ENCODE measurements at places on chromosomes 1 and 21.

DNA sequence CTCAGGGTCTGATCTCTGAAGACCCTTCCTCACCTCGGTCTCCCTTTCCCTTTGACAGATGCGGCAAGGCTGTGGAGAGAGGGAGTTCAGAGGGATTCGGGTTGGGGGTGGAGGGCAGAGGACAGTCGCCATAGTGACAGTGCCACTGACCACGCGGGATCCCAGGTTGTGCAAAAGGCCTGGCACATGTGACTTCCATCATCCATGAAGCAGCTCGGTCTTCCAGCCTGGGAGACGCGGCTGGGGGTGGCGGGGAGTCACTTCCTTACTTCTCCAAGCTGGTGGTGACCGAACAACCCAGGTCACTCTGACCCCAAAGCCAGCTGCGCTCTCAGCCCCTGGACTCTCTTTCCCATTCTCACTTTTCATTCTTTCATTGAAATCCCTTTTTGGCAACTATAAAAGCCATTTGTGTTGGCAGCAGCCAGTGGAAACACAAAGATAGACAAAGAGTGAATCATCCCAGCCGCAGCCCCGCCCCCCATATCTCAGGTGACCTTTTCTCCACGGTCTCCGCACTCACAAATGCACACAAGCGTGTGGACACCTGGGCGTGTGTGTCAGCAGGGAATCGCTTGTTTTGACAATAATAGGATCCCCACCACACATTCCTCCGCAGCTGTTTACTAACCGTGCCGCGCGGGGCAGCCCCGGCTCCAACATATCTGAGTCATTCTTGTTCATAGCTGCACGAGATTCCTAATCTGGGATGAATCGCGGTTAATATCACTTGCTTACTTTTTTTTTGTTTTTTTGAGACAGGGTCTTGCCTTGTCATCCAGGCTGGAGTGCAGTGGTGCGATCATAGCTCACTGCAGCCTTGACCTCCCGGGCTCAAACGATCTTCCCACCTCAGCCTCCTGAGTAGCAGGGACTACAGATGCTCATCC, 68.3 kb downstream of the DHRS3 start:
- DNase-seq, result no peak

- no peak for DNase-seq
These were observed 38.2 kb downstream of the MRPL39 start for GRCh38 chr21:25569084-25569483.

DNA sequence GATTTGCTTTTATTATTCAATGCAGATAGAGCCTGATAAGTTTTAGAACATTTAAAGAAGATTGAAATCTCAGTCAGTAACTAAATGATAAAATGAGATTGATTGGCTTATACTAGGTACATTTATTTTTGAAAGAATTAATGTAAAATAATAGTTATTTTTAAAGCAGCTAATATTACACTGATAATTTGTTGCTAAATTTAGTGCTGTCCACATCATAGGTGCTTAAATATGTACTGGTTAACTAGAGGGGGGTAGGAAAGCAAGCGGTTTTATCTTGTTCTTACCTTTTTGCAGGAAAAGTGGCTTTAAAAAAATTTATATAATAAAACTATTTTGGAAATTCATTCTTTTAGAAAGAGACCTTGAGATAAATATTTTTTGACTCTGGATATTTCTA, 40.4 kb upstream of the RWDD3 start:
- DNase-seq, result no peak

GRCh38 chr1:17199267-17200044, 5.5 kb upstream of the PADI1 start:
- DNase-seq, result no peak

DNA sequence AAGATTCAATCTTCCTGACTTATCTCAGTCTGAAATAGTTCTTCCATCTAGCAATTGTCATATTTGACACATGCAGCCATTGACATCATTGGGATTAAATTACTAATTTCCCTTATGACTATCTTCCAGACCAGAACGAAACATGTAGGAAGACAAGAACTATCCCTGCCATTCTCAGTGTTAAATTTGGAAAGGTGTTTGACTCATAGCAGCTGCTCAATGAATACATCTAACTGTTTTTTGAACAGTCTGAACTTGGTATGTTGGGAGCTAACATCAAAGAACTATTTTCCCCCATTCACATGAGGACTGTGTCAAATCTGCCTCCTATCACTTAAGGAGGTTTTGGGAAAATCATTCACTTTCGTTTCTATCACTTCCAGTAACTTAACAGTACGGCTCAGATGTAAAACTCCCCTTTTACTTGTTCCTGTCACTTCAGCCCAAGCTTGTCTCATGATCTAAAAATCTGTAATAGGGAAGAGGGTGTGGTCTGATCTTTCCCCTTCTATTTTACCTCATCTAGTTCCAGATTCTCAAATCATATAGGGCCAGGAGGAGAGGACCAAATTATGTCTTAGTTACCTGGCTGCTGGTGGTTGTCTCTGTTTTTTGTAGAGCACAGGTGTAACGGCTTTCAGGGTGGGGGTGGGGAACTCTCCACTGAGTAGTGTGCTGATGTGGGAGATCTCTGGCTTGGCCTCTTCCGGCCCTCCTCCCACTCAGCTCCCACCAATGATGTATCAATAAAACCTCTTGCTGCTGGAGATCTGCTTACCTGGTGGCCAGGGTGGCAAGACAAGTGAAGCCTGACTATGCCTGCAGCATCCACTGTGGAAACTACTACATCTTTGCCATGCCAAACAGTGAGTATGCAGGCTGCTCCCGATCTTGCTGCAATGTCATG, 26.2 kb upstream of the SLAMF1 start:
- no peak for DNase-seq

- no peak for DNase-seq
These were observed 263.4 kb downstream of the GRIK1 start for GRCh38 chr21:29676395-29676794.

DNA sequence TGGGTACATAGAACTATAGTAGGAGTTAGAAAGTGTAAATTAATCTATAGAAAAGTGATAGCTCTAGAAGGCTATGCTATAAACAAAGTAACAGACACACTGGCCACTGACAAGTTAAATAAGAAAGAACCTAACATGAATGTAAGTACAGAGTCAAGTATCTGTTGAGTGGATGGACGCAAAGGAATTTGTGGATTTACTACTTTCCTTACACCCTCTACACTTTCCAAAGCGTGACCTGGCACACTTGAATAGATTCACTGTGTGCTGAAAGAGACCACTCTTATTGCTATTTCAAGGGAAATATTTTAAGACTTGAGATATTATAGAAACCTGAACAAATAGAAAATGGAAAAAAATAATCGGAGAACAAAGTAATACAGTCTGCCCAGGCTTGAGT, 142.8 kb upstream of the SAMSN1 start:
- DNase-seq, result no peak

DNA sequence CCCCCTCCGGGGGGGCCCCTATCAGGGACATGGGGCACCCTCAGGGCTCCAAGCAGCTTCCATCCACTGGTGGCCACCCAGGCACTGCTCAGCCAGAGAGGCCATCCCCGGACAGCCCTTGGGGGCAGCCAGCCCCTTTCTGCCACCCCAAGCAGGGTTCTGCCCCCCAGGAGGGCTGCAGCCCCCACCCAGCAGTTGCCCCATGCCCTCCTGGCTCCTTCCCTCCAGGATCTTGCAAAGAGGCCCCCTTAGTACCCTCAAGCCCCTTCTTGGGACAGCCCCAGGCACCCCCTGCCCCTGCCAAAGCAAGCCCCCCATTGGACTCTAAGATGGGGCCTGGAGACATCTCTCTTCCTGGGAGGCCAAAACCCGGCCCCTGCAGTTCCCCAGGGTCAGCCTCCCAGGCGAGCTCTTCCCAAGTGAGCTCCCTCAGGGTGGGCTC, 34.9 kb downstream of the TRIM11 start:
- DNase-seq, result no peak

GRCh38 chr1:235942625-235942934, 75.9 kb upstream of the LYST start:
- no peak for DNase-seq

DNA sequence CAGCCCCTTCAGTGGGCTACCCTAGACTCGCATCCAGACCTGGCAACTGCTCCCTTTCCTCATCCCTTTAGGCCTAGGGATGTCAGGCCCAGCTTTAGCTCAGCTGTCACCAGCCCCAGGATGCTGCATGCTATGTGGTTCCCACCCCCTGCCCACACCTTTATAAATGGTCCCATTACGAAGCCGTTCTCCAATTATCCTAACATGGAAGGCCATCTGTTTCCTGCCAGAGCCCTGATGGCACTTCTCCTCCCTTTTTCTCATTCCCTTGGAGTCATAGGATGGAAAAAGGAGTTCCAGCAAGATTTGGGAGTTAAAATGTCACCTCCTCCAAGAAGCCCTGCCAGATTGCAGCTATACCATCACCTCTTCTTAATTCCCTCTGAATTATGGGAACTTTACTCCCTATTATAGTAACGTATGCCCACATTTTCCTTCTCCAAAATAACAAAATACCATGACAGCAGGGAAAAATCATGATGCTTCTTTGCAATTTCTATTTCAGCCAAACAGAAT, 205.0 kb upstream of the GRIK3 start:
- DNase-seq, result no peak

DNA sequence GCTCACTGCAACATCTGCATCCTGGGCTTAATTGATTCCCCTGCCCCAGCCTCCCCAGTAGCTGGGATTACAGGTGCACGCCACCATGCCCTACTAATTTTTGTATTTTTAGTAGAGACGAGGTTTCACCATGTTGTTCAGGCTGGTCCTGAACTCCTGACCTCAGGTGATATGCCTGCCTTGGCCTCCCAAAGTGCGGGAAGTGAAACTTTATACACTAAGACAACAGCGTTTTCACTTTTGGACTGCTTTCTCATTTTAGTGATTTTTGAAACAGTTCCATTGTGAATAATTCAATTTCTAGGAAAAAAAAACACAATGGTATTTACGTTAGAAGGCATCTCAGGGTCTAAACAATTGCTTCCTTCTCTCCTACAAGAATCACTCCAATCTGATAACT, 11.8 kb upstream of the KHDRBS1 start:
- DNase-seq, result no peak

DNA sequence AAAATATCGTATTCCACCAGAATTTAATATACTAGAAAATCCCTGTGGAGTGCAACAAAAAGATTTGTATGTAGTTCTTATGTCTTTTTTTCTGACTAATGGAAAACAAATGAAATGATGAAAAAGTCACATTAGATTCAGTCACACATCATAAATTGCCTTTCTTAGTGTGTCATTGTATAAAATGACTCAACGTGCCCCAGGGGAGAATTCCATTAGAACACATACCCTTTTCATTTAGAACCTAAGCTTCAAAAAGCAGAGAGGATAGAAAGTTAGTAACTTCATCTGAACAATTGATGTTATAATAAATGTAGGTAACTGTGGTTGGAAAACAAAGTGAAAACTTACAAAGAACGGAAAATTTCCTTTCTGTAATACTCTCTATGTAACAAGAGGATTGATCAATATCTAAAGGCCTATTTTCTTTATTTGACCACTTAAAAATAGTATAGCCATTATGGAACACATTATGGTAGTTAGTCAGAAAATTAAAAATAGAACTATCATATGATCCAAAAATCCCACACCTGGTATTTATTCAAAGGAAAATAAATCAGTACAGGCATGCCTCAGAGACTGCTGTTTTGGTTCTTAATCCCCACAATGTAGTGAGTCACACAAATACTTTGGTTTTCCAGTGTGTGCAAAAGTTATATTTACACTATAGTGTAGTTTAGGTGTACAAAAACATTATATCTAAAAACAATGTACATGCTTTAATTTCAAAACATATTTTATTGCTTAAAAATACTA, 1016.1 kb downstream of the KCNT2 start:
- no peak for DNase-seq

GRCh38 chr1:58768971-58769808, 14.7 kb downstream of the JUN start:
- DNase-seq, result peak; percentile 52

- no peak for DNase-seq
These were observed 160.7 kb downstream of the HHIPL2 start for GRCh38 chr1:222387007-222387814.

- DNase-seq, result no peak
These were observed 439.9 kb downstream of the DISC1 start for GRCh38 chr1:232066521-232066920.

DNA sequence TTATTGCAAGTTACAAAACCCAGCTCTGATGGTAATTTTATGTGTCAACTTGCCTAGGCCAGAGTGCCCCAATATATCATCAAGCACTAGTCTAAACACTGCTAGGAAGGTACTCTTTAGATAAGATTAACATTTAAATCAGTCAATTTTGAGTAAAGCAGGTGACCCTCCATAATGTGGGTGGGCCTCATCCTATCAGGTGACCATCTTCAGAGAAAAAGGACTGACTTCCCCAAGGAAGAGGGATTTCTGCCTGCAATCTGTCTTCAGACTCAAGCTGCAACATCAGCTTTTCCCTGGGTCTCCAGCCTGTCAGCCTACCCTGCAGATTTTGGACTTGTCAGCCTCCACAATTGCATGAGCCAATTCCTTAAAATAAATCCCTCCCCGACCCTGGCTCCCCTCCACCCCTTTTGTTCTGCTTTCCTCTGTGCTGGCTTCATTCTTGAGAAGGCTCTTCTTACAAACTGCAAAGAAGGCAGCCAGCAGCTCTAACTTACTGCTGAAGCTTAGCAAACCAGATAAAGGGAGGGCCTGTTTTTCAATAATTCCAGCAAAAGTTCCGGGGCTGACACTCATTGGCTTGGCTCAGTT, 56.4 kb upstream of the RUNX3 start:
- DNase-seq, result no peak

All from hematopoietic multipotent progenitor cell treated with erythropoietin and hydrocortisone succinate and interleukin-3 and kit ligand, for 8 days (in vitro differentiated cells).